Anterior cingulate cortex (tissue), 58 donors: ENCODE measurements at places on chromosomes 1 and 21.

- no peak for DNase-seq
Observed at GRCh38 chr1:207918011-207918410, 7.1 kb upstream of the CD34 start.

DNA sequence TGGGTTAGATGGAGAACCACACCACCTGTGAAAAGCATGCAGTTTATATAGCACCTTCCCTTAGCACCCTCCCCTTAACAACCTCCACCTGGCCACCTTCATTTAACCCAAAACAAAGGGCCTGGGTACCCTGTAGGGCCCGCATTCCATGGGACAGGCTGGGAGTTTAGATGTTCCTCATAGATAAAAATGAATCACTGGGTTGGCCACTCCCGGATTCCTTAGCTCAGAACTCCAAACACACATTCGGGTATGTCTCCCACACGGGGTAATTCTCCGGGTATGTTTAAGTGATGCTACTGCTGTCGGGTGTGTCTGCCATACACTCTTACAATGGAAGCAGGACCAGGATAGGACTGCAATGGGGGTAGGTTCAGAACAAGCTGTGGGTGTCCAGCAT lies 43.9 kb upstream of the FOXO6 start:
- DNase-seq, result no peak

- no peak for DNase-seq
Observed at GRCh38 chr1:172647987-172648386, 10.9 kb upstream of the FASLG start.

DNA sequence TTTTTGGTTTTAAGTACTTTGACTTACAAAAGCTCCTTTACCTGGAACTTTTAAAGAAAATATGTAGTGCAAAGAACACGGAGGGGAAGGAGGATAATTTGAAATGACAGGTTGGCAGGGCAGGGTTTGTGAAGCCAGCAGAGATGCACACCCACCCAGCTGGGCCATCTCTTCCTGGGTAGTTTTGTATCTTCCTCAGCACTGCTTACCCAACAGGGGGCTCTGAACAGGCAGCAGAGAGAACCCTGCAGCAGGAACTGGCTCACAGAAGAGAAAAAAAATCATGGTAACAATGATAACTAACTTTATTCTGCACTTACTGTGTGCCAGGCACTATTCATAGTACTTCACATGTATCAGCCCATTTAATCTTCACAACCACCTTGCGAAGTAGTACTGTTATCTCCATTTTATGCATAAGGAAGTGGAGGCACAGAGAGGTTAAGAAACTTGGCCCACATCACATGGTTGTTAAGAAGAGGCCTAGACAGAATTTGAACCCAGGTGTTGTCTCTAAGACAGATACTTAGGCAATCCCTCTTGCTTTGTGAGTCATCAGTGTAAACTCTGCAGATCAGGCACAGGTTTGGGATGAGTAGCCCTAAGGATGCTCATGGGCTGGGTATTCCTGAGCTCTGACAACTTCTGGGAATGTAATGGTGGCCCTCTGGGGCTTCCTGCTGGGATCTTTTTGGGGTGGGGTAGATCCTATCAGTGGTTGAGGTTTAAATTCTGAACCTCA lies 60.8 kb downstream of the ELK4 start:
- no peak for DNase-seq

GRCh38 chr1:53145942-53146708 lies 3.7 kb upstream of the SLC1A7 start:
- DNase-seq, result no peak

- DNase-seq, result no peak
Observed at GRCh38 chr1:226890331-226891108, 20.1 kb downstream of the PSEN2 start.

DNA sequence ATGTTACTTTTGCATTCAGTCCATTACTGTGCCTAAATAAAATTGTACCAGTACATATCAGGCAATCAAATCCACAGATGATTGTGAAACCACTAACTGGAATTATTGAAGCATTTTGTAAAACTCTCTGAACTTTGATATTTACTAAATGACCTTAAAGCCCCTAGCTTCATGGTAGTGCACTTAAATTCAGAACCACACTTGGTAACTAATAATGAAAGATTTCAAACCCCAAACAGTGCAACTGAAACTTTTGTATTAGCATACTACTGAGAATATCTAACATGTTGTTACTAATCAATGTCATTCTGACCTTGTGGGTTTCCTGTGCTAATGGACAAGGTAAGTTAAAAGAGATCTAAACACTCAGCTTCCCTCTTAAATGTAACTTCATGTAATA lies at the start of gene CFHR3:
TSS of gene CFHR3 (plus strand) at position 238 of the 400 bp plus-strand sequence. CDS start at position 285, 47 bp downstream.
- DNase-seq, result no peak

DNA sequence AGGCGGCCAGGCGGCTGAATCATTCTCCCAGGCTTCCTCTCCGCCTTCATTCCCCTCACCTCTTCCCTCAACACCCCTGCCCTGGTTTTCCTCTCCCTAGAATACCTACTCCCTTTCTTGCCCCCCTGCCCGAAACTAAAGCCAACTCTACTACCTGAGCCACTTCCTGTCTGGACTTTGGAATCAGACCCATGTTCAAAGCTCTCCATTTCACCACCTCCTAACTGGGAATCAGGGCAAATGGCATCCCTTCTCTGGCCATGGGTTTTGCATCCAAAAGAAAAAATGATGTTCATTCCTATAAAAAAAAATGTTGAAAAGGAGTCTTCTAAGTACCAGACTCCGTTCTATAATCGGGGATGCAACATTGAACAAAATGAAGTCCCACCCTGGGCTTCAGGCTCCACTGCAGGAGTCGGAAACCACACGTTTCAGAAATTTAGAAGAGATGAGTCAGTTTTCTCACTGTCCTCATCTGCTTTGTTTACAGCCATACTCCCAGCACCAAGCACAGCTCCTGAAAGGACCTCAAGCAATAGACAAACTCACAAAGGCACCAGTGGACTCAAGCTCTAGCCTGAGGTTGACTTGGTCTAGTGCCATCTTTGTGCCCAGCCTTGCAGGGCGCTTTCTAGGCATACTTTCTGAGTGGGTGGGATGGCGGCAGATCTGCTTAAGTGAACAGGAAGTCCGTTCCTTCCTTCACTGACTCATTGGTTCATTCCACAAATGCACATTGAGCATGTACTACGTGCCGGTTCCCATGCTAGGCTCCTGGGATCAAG lies 176.2 kb downstream of the IGSF21 start:
- no peak for DNase-seq

- no peak for DNase-seq
Observed at GRCh38 chr1:110548381-110548780, 29.4 kb upstream of the KCNA10 start.

DNA sequence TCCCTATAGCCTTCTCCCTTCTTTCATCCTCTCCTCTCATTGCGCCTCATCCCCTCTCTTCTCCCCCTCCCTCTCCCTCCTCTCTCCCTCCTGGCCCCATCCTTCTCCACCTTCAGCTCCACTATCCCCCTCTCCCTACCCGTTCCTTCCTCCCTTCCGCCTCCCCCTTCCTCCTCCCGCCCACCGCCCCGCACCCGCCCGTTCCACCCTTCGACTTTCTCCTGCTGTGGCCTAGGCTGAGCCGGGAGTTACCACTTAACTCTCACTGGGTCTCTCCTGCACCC lies 1.6 kb downstream of the NPR1 start:
- DNase-seq, result no peak

- DNase-seq, result no peak
Observed at GRCh38 chr1:167996266-167996665, 59.4 kb upstream of the MPC2 start.

- DNase-seq, result no peak
Observed at GRCh38 chr1:15244813-15245212, 2.2 kb upstream of the FHAD1 start.

DNA sequence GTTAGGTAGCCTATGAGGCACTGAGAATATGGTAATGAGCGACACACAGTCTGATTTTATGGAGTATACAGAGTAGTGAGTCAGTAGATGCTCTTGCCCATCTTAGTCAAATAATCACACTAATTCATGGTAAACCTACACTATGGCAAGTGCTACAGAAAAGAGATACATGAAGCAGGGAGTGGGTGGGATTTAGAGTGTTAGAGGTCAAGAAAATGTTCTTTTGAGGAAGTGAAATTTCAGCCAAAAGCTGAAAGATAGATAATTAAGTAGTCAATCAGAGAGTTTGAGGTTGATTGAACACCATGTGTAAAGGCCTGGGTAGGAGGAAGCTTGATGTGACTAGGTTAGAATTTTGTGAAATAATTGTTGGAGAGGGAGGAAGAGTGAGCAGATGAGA lies 14.7 kb downstream of the MDM4 start:
- DNase-seq, result no peak

DNA sequence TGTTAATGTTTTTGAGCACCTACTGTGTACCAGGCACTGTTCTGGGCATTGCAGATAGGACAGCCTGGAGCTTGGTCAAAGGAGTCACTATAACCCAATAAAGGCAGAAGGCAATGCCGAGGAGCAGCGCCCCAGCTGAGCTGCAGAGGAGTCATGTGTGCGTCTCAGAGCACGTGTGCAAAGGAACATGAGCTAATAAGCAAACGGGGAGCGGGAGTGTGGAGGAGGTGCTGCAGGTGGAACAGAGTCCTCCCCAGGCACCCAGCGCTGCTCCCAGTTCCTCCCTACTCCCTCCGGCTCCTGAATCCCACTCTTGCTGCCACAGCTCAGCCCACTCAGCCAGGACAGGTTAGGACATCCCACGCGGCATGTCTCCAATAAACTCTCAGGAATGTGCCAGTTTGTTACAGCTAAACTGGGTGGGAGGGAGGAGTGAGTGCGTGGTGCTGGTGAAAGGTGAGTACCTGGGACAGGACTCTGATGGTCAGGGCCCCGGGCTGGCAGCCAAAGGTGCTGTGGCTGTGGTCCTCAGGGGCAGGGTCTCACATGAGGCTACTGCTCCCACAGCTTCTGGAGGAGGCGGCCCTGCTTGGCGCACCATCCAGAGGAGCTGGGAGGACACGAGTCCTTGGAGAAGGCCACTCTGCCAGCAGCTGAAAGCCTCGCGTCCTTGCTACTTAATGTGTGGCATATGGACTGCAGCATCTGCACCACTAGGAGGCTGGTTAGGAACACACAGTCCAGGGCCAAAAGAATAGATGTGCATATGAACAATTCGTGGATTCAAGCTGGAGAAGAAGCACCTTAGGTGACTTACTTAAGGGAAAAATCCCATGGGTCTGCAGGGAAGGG lies 52.3 kb downstream of the GRIK3 start:
- no peak for DNase-seq

- no peak for DNase-seq
Observed at GRCh38 chr1:22629886-22630285, 6.5 kb upstream of the C1QA start.

DNA sequence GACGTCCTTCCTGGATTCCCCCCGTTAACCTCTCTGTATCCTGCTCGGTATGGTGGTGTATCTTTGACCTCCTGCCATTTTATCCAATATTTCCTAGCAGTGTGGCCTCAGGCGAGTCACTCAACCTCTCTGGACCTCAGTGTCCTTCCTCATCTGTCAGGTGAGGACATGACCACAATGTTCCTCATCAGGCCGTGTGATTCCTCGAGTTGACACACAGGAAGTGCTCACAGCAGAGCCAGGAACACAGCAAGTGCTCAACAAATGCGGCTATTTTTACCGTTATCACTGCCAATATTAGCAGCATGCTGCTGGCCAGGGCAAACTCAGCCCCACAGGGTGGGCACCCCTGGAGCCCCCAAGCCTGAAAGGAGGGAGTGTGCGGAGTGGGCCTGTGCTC lies 450.2 kb downstream of the KIF26B start:
- DNase-seq, result no peak

GRCh38 chr1:243713470-243714186 lies 136.4 kb downstream of the AKT3 start:
- DNase-seq, result no peak

DNA sequence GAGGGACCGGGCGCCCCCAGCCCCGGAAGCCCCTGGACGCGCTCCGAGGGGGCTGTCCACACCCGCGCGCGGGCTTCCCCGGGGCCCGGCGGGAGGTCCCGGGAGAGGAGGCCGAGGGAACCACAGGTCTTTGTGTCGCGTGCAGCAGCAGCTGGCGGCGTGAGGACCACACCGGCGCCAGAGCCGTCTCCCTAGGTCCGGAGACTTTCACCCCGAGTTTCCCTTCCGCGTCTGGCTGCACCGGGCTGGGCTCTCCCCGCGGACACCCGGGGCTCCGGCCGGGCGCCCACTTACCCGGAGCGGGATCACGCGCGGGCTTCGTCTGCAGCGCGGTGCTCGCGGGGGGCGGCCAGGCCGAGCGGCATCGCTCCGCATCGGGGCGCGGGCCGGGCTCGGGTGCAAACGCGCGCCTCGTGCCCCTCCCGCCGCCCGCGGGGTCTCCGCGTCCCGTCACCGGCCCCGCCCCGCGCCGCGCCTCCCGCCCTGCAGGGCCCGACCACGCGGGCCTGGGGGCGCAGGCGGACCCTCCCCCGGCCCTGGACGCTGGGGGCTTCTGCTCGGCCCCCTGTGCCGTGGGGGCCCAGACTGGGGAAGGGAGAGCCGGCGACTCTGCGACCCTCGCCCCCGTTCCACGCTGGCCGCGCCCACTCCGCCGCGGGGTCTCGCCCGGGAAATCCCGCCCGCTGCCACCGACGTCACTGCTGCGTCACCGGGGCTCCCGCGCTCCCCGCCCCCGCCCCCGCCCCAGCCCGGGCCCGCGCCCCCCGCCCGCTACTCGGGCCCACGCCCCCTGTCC lies at the start of gene GNG4:
TSS of gene GNG4 (minus strand) at position 417 of the 796 bp plus-strand sequence. CDS start 65,946 bp downstream, outside the sequence.
- DNase-seq, result no peak

GRCh38 chr1:10696977-10697376 lies 99.5 kb downstream of the CASZ1 start:
- DNase-seq, result no peak

- no peak for DNase-seq
Observed at GRCh38 chr1:48870596-48870995, 93.9 kb upstream of the BEND5 start.

- no peak for DNase-seq
Observed at GRCh38 chr1:42943166-42943565, 15.5 kb downstream of the SLC2A1 start.

GRCh38 chr1:72357411-72357810 lies 75.1 kb upstream of the NEGR1 start:
- no peak for DNase-seq

DNA sequence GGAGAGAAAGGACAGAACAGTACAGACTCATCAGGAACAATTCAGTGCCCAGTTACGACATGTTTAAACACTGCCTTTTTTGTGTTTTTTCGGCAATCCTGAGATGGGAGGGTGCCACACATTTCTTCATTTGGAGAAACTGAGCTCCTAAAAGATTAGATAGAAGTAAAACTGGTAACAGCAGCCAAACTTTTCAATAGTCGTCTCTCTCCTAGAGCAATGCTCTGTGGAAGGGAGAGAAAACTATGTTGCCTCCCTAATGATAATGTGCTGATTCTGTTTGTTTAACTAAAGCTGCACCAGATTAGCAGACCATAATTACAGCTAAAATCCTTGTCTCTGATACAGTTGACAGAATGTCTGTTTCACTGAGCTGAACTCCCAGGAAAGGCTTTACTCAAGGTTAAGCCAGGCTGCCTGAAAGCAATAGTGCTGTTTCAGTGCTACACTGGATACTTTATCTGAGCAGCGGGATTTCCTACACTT lies 76.2 kb upstream of the CXADR start:
- no peak for DNase-seq

- DNase-seq, result no peak
Observed at GRCh38 chr21:28487455-28488070, 505.1 kb downstream of the LTN1 start.
